ENCODE measurements at places on chromosomes 3 and 15. TPM values are rescaled to one million over a fixed set of nuclear protein-coding genes. Genes with fewer than 3 reads are reported as not detected.

DNA sequence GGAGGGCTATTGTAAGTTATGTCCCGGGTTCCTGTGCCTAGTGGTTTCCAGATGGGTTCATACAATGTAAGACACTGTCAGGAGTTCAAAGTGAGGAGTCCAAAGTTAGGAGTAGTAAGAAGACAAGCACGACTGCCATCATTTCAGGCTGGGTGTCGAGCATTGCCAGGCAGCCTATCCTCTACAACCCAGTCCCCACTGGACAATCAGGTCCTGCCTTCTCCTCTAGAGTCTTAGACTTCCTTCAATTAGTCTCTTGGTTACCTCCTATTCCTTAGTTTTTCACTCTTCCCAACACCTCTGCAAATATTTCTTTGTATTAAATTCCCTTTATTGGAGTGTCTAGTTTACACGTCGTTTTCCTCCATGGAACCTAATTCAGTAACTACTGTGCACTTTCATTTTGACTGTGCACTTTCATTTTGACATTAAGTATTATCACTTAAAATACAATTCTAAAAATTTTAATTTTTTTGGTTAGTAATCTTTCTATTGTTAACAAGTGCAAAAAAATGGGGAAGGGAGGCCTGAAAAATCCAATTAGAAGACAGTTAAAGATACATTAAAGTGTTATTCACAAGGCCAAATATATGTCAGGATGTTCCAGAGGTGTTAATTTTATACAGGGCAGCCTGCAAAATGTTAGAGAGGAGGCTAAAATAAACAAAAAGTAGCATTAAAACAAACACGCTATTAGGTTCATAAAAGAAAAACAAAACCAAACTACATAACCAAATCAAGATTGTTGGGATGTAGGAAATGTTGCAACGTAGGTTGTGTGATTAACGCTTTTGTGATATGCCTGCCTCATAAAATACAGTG is 155.3 kb downstream of the TBL1XR1 start:
- DNase-seq, result no peak

- no peak for DNase-seq
Observed at GRCh38 chr3:37295925-37296324, 121.5 kb upstream of the LRRFIP2 start.

Gene CPN2
- polyA plus RNA-seq, result 0.07 TPM

Gene IL20RB
- 0.83 TPM for polyA plus RNA-seq

DNA sequence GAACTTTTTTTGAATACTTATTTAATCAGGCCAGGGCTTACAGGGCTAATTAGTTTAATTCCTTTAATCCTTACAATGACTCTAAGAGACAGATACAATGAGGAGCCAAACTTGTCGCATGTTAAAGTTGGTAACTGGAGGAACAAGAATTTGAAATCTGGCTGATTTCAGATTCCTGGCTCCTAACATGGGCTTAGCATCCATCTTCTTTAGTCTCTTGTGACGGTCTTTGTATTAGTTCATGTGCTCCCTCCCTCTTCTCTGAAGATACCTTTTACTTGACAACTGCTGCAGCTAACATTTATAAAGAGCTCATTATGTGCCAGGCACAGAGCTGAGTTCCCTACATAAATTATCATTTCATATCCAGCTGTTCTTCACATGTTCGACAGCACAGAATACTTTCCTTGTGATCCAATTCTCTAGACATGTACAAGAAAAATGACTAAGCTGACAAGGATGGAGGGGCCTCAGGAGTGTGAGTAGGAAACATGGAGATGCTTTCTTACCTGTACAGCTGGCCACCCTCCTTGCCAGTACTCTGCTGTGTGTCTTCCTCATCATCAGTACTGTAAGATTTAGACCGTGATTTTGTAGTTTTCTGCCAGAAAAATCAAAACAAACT is 206.8 kb upstream of the STRIT1 start:
- DNase-seq, result no peak

DNA sequence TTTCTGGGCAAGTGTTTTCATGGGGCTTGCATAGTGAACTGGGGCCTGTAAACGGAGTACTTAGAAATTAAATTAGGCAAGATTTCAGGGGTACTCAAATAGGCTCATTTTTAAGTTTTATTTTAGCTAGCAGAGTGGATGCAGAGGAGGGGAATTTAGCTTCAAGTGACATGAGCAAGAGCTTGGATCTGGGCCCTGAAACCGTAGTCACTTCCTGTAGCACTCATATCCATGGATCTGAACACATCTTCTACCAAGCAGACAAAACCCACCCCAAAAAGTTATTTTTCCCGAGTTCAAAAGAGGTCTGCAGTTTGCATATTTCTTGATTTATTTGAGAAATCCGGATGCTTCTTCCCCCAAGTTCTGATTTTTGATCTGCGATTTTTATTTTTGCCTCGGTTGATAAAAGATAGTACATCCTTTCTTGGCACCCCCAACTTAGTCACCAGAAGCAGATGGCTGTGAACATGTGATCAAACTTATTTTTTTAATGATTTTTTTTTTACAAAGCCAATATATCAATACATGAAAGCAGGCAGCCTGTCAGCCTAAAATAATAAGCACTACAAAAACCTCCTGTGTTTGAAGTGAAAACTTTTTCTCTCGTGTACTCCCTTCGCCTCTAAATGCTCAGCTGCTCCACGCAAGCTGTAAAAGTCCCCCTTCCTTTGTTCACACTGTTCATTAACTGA is 36.6 kb upstream of the STT3B start:
- peak; percentile 21 for DNase-seq

DNA sequence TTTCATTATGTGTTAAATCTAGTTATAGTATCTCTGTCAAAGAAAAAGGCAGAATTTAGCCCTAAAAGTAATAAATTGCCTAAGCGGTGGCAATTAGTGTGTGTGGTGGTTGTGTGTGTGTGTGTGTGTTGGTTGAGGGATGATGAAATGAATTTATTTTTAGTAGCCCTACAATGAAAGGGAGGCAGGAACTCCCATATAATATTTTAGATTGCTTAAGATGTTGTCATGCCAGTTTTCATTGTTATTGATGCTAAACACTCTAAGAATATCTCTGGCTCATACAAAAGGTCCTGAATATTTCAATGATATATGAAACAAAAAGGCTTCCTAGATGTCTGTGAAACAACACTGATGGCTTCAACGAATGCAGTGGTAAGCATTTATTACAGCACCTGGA is 140.6 kb upstream of the TBC1D5 start:
- no peak for DNase-seq

GRCh38 chr3:13484851-13485590 is 4.9 kb downstream of the HDAC11 start:
- DNase-seq, result peak; percentile 36

Gene DPPA2
- polyA plus RNA-seq, result not detected

Gene ZNF80
- polyA plus RNA-seq, result not detected

- DNase-seq, result no peak
Observed at GRCh38 chr15:66923438-66923881, 141.9 kb upstream of the SMAD3 start.

Gene SAMD7
- not detected for polyA plus RNA-seq

- DNase-seq, result no peak
Observed at GRCh38 chr3:133277813-133278212, 122.0 kb upstream of the BFSP2 start.

DNA sequence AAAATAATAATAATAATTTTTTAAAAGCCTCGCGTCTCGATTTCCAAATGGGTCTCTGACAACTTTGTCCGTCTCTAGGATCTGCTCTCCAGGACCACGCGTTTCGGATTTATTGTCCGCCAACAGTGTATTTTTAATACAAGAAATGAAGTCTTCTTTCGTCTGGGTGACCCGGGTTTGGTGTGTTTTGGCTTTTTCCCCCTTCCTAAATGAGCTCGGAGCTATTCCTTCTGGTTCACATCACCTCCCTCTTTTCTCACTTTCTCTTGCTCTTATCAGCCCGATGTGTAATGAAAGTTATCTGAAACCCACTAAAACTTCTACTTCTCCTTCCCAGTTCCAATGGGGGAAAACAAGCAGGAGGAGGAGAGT is 516.7 kb downstream of the MECOM start:
- peak; percentile 36 for DNase-seq

DNA sequence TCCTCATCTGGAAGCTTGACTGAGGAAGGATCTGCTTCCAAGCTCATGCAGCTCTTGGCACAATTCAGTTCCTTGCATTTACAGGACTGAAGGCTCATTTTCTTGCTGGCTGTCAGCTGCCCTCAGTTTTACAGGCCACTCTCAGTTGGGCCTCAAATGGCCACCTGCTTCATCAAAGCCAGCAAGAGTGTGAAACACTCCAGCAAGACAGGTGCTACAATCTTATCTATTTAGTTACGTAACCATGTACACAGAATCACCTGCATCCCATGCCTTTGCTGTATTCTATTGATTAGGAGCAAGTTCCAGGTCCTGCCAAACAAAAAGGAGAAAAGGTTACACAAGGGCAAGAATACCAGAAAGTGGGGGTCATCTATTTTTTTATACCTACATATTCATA is 40.8 kb downstream of the RHCG start:
- DNase-seq, result no peak

Gene CCR9
- not detected for polyA plus RNA-seq

Gene CCDC12
- 23.5 TPM for polyA plus RNA-seq

DNA sequence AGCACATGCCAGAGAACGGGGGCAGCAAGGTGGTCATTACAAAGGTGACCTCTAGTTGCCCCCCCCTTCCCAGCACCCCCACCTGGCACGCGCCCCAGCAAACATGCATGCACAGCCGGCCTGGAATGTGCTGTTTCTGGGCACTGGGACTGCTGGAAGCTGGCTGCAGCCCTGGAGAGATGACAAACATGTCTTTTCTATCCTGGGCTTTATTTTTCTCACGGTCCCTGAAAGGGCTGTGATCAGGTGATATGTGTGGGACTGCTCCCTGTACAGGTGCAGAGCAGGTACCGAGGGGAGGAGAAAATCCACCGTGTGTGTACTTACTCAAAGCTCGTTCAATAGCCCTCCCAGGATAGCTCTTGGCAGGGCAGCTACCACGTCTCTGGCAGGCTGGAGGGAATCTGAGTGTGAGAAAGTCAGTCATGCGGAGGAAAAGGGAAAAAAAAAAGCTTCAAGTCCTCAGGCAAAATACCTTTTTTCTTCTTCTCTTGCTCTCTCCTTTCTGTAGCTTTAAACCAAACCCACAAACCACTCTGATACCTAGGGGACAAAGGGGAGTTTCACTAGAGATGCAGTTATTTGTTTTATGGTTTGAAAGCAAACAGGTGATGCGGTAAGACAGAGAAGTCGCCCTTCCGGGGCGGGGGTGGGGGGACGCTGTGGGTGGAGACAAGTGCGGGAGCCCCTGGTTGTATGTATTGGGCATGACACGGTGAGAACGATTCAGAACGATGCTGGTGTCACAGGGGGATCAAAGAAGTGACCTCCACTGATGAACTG is 5.0 kb upstream of the HES1 start:
- DNase-seq, result no peak

Gene ACTC1
- polyA plus RNA-seq, result 7,530 TPM

DNA sequence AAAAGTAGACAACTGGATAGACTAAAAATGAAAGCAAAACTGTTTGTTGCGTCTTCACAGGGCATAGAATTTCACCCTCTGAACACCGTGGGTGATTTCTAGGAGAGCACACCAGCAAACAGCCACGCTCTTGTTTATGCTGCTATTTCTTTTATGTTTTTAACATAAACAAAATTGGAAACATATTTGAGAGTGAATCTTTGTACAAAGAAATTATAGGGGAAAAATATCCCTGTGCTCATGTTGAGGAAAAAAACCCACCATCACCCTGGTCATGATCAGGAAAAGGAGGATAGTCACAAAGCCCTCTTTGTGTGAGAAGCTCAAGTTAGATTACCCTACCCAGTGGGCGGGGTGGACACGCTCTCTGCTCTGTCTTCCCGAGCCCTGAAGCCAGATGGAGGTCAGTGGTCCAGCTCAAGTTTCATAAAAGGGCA is 313.3 kb downstream of the SATB1 start:
- DNase-seq, result peak; percentile 12

DNA sequence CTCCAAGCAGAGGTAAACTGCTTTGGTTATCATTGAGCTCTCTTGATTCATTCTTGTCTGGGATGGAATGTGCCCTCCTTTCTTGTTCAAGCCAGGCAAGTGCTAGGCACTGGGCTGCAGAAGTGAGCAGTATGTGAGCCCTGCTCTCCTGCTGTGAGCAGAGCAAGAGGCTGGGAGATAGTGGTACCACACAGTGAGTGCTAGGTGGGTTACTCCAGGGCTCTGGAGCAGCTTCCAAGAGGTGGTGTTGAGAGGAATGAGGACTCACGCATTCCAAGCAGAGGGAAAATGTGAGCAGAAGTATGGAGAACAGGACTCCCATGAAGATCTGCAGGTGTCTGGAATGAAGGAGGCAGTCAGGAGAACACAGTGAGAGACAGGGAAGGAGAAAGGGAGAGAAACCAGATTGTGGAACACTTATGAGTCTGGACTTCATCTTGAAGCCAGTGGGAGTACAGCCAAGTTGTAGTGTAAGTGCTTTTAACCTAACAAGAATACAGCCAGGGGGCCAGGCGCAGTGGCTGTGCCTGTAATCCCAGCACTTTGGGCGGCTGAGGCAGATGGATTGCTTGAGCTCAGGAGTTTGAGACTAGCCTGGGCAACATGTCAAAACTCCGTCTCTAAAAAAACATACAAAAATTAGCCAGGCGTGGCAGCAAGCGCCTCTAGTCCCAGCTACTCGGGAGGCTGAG is 199.9 kb upstream of the CTDSPL start:
- peak; percentile 86 for DNase-seq
